ENCODE measurements at places on chromosomes 6 and 20. TPM values are rescaled to one million over a fixed set of nuclear protein-coding genes. Genes with fewer than 3 reads are reported as not detected.

The PGC gene
- not detected for polyA plus RNA-seq

The BPIFB4 gene
- polyA plus RNA-seq, result 0.06 TPM

DNA sequence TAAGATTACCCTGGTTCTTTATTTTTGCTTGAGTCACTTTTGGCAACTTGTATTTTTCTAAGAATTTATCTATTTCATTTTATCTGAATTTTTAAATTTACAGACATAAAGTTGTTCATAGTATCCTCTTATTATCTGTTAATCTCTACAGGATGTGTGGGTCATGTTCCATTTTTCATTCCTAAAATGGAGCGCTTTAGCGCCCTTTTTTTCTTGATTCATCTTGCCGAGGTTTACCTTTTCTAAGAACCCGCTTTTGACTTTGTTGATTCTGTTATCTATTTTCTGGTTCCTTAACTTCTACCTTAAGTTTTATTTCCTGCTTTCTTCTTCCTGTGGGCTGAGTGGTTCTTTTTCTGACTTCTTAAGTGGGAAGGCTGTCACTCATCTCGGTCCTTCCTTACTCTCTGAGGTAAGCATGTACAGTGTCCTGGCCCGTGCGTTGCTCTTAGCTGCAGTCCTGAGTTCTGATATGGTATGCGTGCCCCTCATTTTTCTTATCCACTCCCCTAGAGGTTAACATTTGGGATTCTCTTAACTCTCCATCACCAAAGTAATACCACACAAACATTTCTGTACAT lies 399.8 kb downstream of the CDC5L start:
- no peak for DNase-seq

- no peak for DNase-seq
These were observed 9.2 kb downstream of the CST3 start for GRCh38 chr20:23628402-23629016.
